SK-N-MC (cell line): ENCODE measurements at places on chromosomes 3 and 15.
A peak's percentile ranks its signal among the peaks of the same experiment; 100 is the strongest.

GRCh38 chr15:98420837-98421236, 227.5 kb upstream of the IGF1R start:
- DNase-seq: no peak

GRCh38 chr3:72368331-72368975, 479.8 kb downstream of the SHQ1 start:
- DNase-seq: no peak

DNA sequence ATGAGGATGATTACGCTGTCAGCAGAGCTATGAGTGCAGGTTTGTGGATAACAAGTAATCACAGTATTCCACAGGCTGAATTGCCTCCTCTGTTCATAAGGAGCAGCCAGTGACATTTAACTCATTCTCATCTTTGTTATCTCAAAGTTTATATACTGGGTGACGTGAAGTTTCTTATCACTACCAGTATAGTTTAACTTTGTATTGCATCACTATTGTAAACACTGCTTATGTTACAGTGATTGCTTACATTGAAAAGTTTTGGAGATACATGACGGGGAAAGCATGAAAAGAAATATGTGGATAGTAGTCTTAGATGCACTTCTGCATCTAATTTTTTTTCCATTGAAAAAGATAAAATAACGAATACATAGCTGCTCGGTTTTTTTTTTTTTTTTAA, 429.7 kb downstream of the VGLL3 start:
- no peak for DNase-seq

DNA sequence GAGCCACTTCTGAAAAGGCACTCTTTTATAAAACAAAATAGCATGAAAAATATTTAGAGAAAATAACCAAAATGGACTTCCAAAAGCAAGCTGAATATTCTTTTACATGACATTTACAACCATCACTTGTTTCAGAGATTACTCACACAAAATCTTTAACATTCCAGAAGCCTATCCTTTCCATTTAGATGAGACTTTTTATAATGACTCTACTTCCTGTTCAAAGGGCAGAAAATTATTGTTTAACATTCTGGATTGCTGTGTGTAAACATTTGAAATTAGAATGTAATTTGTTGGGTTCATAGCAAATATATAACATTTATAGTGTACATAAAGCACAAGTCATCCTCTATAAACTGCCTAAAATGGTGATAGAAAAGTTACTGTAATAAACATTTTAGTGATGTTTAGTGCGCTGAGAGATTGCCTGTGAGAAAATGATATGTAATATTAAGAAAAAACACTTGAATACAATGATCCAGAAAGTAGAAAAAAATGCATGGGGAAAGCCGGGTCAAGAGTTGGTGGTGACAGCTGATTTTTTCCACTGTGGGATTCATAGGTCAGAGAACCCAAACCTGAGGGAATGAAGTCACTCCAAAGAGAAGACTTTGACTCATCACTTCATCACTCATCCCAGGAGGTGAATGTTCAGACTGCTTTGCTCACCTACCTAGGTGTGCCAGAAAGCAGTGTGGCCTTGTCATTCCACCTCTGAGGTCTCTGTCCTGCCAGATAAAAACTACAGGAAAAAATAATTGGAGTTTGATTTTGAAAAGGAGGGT, 305.8 kb downstream of the ARPP21 start:
- no peak for DNase-seq

DNA sequence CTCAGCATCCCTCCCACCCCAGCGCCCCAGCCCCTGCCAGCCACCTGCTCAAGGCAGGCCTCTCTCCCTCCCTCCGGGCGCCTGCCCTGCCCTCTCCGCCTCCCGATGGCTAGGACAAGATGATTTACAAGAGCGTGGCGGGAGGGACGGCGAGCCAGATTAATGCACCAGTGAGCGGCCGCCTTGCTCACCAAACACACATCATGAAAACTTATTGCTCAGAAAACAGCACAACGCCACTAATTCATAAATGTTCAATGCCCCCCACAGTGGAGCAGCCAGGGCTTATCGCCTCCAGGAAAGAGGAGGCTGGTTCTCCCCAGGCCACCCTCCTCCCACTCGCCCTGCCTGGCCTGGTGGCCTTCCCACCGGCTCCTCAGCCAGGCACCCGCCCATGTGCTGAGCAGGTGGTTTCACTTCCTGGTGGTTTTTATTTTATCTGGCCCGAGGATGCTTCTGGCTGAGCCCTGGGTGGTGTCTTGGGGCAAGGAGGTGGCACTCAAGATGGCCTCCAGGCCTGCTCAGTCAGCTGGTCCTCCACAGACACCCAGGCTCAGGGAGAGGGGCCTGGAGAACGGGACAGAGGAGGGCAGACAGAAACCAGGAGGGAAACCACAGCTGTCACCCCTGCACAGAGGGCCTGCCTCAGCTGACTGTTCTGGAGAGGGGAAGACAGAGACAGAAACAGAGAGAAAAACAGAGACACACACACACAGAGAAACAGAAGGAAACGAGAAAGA, 284.9 kb downstream of the UACA start:
- no peak for DNase-seq

DNA sequence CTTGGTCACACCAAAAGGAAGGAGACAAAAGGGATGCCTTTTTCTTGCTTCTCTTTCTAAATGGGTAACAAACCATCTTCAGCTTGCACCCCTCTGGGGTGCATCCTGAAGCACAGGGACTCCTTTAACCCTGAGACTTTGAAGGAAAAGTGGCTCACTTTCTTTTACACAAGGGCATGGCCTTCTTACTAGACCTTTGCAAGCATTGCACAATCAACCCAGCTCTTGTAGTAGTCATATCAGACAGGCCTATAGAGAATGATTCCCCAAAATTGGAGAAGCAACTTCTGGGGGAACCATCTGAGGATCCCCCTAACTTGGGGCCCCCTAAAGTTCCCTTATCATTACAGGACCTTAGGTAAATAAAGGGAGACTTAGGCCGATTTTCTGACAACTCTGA, 56.1 kb upstream of the GK5 start:
- DNase-seq: no peak

DNA sequence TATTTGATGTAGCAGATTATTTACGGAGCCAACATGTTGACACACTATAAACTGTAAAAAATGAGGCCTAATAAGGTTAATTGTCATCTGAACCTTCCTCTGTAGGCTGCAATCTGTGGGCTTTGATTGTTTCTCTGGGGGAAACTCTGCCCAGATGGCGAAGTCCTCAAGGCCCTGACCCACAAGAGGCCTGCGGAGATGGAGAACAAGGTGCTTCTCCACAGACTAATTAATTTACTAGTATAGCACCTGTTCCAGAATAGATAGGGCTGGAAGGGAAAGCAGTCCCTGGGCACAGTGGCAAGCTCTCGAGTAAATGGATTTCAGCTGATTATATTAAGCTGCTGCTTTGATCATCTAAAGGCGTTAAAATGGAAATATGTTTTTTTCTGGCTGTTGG, 338.8 kb upstream of the DNAJC19 start:
- DNase-seq: no peak

GRCh38 chr3:163735394-163735793, 1342.9 kb downstream of the SI start:
- DNase-seq: no peak

GRCh38 chr15:57559875-57560274, 31.8 kb upstream of the MYZAP start:
- no peak for DNase-seq

GRCh38 chr3:119529883-119530282, 29.5 kb downstream of the CD80 start:
- DNase-seq: no peak

GRCh38 chr15:25787855-25788520, 75.1 kb downstream of the ATP10A start:
- no peak for DNase-seq

DNA sequence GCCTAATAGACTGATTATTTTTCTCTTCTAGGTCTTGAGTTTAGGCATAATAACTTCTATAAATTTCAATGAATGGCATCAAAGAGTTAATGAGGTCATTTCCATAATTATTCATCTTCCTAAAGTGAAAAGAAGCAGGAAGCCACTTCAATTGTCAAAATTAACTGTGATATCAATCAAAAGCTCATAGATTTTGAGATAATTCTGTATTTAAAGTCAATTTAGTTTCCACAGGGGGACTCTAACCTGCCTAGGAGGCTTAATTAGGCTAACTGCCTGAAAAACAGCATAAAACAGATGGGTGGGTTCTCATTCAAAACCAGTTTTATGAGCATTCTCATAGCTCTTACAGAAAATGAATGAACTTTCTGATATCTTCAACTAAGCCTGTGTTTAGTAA, 177.8 kb downstream of the OTOL1 start:
- peak; percentile 67 for DNase-seq

DNA sequence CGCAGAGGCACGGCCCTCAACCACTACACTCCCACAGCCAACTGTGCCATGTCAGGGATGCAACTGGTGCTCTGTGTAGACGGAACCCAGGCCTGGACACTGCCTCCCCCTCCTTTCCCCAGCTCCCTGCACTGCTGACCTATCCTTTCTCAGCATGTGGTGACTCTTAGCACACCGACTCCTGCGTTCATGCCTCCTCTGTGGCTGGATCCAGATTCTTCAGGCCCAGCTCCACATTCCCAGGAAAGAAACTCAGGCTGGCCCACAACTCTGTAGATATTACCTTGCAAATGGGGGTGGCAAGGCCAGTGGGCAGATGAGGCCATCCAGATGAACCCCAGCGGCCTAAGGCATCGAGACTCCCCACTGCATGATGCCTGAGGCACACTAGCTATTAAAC, 272.7 kb downstream of the OCA2 start:
- DNase-seq: no peak

DNA sequence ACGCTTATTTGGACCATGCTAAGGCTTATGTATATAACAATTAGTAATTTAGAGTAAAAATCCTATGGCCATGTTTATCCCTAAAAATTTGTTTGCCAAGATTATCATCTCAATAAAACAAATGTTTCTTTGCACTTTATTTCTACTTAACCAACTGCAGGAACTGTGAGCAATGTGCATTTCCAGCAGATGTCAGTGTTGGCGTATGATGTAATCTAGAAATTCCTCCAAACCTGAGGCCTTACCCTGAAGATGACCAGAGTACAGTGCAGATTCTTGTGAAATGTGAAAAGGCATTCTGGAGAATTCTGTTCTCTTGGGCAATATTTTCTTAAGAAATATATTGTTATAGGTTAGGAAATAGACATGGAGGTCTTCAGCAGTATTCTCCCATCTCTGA, 205.9 kb downstream of the MBNL1 start:
- no peak for DNase-seq

- DNase-seq: peak; percentile 34
Measured at GRCh38 chr3:47464588-47464987, 11.2 kb downstream of the SCAP start.

GRCh38 chr15:83206526-83207008, 1.1 kb downstream of the HDGFL3 start:
- DNase-seq: no peak

DNA sequence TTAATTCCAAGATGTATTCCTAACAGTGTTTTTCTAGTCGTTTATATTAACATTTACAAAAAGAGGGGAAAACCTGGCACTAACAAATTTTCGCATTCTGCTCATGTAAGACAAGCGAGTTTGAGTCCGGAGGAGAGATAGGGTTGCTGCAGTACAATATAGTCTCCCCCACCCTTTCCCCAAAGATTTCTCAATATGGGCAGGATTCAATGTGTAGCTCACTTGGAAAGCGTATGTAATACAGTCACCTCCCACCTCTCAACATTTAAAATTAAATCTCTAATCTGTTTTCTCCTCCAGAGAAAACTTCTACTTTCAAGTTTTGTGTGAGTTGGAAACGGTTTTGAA, 57.9 kb downstream of the CMSS1 start:
- no peak for DNase-seq

- DNase-seq: no peak
Measured at GRCh38 chr15:33934396-33934795, 33.9 kb upstream of the CHRM5 start.
